ENCODE measurements at places on chromosomes 1 and 21.

DNA sequence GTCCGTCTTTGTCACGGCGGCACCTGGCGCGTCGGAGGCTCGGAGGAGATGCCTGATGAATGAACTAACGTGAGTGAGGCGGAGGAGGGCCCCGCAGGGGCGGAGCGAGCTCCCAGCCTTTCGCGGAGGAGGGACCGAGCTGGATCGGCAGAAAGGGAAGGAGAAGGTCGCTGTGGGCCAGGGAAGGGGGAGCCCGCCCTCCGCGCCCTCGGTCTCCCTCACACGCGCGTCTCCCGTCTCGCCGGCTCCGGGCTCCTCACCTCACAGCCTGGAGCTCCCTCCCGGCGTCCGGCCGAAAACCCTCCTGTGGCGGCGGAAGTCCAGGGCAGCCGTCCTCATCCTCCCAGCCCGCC, 519 bp downstream of the ZNF496 start:
- DNase-seq: peak; percentile 75

DNA sequence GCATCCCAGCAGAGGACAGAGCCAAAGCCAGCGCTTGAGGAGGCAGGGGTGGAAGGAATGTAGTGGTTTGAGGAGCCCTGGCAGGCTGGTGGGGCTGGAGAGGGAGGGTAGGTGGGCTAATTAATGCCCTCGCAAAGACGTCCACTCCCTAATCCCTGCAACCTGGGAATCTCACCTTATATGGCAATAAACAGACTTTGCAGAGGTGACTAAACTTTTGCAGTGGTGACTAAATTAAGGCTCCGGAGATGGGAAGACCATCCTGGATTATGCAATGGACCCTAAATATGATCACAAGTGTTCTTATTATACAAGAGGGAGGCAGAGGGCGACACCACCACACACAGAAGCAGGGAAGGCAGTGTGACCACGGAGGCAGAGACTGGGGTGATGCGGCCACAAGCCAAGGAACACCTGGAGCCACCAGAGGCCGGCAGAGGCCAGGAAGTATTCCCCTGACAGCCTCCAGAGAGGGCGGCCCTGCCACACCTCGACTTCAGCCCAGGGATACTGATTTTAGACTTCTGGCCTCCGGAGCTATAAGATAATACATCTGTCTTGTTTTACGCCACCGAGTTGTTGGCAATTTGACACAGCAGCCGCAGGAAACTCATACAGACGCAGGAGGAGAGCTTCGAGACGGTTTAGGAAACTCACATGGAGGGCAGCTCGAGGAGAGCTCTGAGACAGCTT, 23.1 kb upstream of the NPPB start:
- no peak for DNase-seq

DNA sequence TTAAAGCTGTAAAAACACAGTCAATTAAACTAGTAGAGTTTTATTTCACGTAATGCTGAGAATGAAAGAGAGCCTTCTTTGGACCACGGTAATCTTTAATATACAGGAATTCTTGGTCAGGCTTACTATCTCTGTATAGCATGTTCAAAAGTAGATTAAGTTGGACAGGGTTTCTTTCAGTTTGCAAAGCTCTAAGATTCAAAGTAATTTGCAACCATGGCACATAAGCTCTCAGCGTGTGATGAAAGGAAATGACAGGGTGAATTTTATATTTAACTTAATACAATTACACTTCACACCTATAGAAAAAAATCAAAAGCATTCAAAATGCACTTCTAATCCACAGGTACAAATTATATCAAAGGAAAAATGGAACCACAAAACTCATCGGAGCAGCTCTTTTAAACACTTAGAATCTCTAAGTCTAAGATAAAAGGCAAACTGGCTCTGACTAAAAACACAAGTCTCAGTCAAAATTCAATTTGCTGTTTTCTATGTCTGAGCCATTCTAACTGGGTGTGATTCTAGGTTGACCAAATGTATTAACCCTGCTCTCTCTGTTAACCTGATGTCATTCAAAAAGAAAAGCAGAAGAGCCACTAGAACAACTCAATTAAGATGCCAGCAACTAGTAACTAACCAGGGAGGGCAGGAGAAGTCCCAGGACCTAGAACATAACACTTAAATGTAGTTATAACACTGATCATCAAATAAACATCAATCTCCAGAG, 147.7 kb downstream of the RERE start:
- DNase-seq: no peak

- DNase-seq: no peak
These were observed 29.0 kb upstream of the LGALS8 start for GRCh38 chr1:236494586-236495466.

DNA sequence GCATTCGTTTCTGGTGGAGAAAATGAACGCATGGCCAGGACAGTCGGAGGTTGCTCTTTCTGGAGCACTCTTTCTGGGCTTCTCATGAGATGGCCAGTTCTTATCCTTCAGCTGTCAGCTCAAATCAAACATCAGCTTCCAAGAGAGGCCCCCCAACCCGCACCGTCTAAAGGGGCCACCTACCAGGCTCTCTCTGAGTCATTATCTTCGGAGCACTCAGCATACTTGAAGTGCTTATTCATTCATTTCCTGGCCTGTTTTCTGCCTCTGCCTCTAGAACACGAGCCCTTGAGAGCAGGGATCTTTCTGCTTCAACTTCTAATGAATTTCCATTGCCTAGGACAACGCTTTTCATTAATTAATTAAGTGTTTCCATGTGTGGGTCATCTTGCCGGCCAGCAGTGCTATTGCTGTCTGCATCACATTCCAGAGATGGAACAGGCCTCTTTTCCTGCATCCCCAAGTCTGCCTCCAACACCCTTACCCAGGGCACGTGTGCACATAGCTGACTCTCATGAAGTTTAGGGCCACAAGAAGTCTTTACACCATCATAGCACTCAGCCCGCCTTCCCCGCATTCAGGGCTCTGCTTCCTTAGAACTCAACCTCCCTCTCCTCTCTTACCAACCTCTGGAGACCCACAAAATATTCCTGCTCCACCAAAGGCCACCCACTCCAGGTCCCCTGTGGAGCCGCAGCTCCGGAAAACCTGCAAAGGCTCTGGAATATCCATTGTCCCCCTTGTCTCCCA, 52.1 kb upstream of the LAPTM5 start:
- DNase-seq: no peak

- DNase-seq: no peak
These were observed 1769.7 kb downstream of the MRPL39 start for GRCh38 chr21:23837564-23837963.

- DNase-seq: no peak
These were observed 737.8 kb downstream of the MATN1 start for GRCh38 chr1:29985606-29985945.
